ENCODE measurements at places on chromosomes 12 and 14.

DNA sequence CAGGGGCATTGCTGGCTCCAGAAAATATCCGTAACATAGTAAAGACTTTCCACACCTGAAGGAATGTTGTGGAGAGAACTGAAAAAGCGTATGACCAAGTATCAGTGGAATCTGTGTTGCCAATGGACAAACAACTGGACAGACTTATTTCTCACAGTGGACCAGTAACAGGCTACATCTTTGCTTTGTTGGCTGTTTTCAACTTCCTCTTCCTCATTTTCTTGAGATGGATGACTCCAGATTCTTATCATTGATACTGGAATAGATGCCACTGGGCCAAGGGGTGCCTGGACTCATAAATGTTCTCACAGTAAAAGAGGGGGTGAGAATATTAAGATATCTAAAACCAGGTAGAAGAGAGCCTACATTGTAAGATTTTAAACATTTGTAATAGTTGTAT is 6.4 kb downstream of the GAS2L3 start:
- no peak for DNase-seq

DNA sequence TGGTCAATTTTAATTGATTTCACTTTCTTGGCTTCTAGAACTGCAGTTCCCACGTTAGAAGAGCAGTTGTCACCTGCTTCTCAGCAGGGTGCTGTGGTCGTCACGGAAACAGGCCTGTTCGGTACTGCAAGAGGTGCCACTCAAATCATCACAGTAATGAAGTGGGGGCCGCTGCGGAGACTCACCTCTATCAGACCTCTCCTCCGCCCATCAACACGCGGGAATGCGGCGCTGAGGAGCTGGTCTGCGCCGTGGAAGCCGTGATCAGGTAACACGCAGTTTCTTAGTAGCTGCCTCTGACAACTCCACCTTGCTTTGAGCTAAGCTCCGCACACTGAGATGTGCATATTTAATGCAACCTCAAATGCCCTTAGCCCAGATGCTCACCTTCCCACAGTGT is 107.2 kb downstream of the UNC79 start:
- DNase-seq = no peak

DNA sequence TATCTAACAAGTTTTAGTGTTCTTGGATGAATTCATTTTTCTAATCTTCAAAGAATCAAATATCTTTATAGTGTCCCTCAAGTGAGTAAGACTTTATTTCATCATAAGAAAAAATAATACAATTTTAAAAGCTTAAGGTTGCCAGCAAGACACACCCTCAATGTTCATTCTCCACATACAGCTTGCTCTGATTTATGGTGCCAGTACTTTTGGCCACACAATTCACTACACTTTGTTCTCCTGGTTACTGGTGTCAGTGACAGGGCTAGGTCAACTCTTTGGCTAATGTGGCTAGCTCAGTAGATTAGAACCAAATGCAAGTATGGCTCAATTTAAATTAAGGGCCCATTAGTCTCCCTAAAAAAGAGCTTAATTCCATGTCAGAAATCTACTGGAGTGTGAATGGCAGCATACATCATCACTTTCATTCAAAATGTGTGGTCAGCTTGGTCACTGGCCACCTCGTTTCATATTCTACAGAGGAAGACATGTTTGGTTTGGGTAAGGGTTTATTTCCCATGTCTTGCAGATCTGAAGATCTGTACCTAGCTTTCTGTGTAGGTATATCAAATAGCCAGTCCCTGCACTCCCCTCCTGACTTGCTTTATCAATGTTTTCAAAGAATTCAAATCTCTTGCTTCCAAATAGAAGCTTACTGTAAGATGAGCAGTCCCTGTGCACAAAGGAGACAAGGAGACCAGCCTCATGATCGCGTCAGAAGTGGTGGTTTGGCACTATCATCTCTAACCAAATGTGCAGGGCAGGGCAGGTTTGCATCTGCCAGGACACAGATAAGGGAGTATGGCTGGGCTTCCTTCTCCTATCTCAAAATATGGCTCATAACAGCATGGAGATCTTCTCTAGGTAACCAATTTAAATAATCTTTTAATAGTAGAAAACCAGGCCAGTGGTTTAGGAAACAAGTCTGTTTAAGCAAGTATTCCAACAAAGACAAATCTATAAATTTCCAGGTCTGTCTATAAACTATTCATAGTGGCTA is 31.3 kb downstream of the HECTD4 start:
- DNase-seq = no peak

- DNase-seq = peak; percentile 42
These were observed 484 bp downstream of the RIC8B start for GRCh38 chr12:106774808-106775524.

DNA sequence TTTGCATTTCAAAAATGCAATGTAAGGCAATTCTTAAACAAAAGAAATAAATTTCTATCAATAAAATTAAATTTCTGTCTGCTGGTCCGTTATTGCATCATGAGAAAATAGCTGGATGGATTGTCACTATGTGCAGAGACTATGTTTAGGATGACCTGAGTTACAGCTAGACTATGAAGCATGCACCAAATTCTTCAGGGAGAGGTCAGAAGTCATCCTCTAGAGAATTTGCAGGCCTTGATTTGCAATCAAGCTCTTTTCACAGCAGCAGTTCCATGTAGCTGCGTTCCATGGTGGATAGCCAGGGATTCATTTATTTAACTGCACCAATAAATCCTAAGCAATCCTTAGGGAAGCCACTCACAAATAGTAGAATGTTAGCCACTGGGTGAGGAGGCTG is 253.7 kb downstream of the MSRB3 start:
- no peak for DNase-seq

DNA sequence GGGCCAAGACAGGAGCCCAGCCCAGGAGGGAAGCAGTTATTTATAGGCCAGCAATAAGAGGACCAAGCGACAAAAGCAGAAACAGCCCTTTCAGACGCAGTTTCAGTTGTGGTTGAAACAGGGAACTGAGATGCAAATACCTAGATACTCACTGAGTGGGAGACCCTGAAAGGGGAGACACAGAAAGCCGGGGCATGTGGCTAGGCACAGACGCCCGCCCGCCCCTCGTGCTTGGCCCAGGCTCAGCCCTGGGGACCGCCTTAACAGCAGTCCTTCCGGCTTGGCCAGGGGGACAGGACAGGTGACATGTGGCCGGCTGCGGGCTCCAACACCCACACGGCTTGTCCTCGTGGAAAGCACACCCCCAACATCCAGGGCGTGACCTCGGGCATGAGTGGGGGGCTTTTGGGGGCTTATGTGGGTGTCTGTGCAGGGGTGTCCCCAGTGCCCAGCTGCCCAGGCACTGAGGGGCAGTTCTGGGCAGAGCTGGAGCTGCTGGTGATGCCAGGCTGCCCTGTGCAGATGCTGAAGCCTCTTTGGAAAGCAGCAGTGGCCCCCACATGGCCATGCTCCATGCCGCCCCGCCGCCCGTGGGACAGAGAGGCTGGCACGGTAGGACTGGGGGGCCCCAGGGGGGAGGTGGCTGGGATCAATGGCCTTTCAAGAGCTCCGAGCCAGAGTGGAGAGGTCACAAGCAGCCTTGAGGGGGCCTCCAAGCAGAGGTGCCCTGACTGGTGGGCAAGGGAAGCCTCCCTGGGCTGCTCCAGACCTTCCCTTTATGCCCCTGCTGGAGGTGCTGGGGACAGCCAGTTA is 2.1 kb downstream of the PLD4 start:
- no peak for DNase-seq

DNA sequence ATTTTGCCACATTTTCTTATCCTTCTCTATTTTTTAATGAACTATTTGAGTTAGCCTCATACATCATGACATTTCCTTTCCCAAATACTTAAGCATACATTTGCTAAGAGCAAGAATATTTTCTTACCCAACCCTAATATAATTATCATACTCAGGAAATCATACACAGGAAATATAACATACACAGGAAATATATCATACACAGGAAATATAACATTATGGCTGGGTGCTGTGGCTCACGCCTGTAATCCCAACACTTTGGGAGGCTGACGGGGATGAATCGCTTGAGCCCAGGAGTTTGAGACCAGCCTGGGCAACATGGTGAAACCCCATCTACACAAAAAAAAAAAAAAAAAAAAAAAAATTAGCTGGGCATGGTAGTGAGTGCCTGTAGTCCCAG is 4.9 kb downstream of the NCKAP1L start:
- DNase-seq = no peak

DNA sequence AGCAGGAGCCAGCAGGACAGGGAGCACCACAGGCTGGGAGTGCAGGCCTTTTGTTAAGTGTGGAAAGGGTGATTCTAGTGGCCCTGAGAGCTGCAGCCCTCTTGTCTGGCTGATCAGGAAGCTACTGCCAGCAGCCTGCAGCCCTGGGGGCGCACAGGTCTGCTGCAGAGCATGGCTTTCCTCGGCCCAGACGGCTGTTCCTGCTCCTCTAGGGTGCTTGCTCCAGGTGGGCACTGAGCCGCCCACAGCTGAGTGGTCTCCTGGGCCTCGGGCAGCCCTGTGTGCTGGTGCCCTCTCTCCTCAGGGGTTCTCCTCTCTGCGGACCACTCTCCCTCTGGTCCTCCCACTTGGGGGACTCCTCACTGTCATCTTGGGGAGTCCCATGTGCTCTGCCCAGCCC is 18.9 kb downstream of the CCDC88C start:
- no peak for DNase-seq

DNA sequence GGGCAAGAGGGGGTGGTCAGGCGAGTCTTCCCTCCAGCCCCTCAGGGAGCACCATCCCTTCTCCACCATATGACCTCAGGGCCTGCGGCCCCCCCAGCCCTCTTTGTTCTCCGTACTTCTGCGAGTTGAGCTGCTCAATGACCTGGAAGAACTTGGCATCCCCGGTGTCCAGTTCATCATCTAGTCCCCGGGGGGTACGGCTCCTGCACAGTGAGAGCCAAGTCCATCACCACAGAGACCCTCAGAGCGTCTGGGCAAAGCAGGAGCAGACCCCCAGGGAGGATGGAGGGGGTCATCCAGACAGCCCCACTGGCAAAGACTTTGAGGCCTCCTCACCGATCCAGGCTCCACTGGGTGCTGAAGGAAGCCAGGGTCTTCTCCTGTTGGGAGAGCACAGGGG is 8.9 kb downstream of the ADCY4 start:
- DNase-seq = no peak

GRCh38 chr14:97581016-97581415 is 783.8 kb downstream of the VRK1 start:
- DNase-seq = no peak
